ENCODE measurements at places on chromosomes 5 and 9.

GRCh38 chr9:137460363-137461315 lies 1.5 kb upstream of the NSMF start:
- DNase-seq = no peak

DNA sequence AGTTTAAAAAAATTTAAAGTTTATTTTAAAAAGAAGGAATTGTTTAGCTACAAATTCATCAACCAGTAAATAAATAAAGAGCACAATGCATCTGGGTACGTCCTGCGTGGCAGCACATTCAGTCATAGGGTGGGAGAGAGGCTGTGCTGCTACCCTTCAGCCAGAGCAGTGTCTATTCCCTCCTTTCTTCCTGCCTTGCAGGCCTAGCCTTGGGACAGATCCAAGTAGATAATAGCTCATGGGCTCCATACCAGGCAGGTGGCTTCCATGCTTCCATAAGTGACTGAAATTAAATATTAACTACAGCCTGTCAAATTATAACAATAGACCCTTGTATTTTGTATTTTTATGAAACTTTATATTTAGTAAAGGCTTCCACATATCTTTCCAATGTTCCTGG lies 408.3 kb upstream of the RGMB start:
- DNase-seq = no peak

- DNase-seq = no peak
Measured at GRCh38 chr9:94801234-94801633, 74.7 kb downstream of the AOPEP start.

- no peak for DNase-seq
Measured at GRCh38 chr9:128733256-128733655, 9.3 kb upstream of the ZDHHC12 start.

DNA sequence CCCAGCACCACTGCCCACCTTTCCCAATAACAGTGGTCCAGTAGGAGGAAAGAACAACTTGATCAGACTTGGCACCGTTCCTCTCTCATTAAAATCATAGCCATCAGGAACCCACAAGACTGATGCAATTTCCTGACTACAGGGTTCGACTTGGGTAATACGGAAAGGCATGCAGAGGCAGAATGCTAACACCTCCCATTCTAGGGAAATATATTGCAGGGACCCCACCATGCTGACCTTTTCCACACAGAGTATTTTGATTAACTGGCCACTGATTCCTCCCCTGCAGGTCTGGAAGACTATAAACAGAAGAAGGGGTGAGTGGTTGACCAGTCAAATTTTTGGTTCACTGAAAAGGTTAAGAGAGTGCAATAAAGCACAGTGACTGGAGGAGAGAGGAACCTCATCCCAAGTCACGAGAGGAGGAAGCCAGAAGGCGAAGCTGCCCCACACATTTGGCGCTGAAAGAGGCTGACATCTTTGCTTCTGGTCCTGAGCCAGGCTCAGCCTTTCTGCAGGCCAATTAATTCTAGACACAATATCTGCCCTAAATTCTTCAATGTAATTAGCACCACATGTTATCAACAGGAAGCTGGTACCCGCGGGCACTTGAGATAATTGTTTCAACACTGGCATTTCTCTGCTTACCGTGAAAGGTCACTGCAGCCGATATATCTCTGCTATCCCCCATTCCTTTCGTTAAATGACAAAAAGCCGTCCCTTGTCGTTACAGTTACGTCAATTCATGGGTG lies 64.7 kb upstream of the SPOCK1 start:
- peak; percentile 30 for DNase-seq

DNA sequence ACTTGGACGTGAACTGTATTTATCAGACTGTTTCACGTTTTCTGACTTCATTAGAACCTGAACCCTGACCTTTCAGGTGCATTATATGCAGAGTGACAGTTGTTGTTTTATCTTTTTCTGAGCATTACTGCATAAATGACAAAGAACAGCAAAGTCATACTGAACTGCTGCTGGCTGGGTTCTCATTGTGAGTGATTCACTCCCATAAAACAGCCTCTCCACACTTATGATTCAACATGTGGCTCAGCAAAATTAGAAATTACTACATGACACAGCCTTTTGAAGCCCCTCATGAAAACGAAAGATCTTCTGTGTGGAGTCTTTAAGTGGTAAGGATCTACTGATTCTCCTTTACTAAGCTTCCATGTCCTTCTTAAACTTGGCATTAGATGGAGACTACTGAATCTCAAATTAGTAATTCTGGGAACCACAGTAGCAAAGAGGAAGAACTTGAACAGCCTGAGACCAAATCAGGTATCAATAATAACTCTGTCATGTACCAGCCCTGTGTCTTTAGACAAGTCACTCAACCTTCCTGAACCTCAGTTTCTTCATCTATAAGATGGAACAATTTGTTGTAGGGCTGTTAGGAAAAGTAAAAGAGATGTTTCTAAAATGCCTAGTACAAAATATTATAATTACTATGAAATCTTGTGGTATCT lies 172.3 kb upstream of the GNA14 start:
- no peak for DNase-seq

DNA sequence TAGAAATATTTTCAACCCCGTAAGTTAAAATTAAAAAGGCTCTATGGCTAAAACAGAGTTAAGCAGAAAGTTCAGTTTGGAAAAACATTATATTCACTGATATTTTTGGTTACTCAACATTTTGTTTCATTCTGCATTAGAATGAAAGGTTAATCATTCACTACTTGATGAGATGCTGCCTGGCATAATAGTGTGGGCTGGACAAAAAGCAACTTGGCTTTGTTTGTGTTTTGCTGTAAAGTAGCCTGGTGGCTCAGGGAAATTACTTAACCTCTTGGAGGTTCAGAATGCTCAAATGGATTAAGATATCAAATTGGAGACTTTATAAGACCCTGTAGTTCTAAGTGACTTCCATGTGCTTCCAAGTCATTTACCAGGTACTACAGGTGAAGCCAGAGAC lies 367.4 kb upstream of the TRPC7 start:
- no peak for DNase-seq

DNA sequence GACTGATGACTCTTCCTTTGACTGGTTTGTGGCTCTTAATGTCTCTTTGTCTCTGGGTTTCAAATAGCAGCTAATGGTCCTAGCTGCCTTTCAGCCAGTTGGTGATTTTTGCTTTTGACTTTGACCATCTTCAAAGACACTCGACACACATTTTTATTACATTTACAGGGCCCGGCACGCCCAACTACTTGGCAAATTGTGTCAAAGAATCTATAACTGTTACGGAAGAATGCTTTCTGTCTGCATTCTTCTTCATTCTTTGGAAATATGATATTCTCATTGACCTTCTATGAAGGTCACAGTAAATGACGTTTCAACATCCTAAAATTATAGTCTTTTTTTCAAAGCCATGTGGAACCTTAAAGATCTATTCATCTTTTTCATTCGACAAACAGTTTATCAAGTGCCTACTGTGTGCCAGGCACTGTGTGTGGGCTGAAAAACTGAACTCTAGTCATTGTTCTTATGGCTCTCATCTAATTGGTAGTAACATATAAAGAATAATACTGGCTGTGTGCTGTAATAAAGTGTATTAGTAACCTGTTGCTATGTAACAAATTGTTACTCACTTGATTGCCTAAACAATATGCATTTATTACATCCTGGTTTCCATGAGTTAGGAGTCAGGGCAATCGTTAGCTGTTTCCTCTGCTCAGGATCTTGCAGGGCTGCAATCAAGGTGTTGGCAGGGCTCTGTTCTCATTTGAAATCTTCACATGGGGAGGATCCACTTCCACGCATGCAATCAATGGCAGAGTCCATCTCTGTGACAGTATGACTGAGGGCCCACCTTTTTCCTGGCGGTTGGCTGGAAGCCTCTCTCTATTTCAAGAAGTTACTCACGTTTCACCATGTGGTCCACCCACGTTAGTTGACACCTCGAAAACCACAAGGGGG lies 7.0 kb upstream of the WHRN start:
- DNase-seq = no peak

All from NCI-H2029 (cell line).